ENCODE measurements at places on chromosomes 7 and 10. TPM values are rescaled to one million over a fixed set of nuclear protein-coding genes. Genes with fewer than 3 reads are reported as not detected.

Gene SVIL
- 21.9 TPM for total RNA-seq

Gene AKR1C4
- total RNA-seq = 0.30 TPM

Gene MOGAT3
- total RNA-seq = not detected

Gene CYP3A5
- 1.6 TPM for total RNA-seq

Gene FAM13C
- not detected for total RNA-seq

Gene FAM24B
- 12.9 TPM for total RNA-seq

Gene BMI1
- 33.0 TPM for total RNA-seq

Gene ABCA13
- 0.05 TPM for total RNA-seq

Gene CCL24
- not detected for total RNA-seq

Gene BMPER
- 6.3 TPM for total RNA-seq

Gene HGF
- not detected for total RNA-seq

Gene MMP21
- total RNA-seq = not detected

Gene PON3
- 27.0 TPM for total RNA-seq

Gene ADGRA1
- total RNA-seq = not detected

Gene PON1
- 0.66 TPM for total RNA-seq

Gene SMC3
- 54.4 TPM for total RNA-seq

Gene SYCE1
- total RNA-seq = not detected

Gene SKAP2
- total RNA-seq = 19.0 TPM

Gene CYP2C19
- not detected for total RNA-seq
